Epithelial cell of umbilical artery (primary cell): ENCODE measurements at places on chromosomes 16 and 17. TPM values are rescaled to one million over a fixed set of nuclear protein-coding genes. Genes with fewer than 3 reads are reported as not detected.

The P2RX1 gene
- total RNA-seq = not detected in 2 replicates

The PIK3R6 gene
- total RNA-seq = not detected in 2 replicates

The C17orf107 gene
- total RNA-seq = 0.61 and 1.3 TPM in 2 replicates

The CLEC18C gene
- under 0.01 and 0.15 TPM in 2 replicates for total RNA-seq

The HEXIM2 gene
- 4.5 and 5.6 TPM in 2 replicates for total RNA-seq

The ZFP3 gene
- 0.97 and 1.2 TPM in 2 replicates for total RNA-seq

The SEPHS2 gene
- 14.3 and 15.2 TPM in 2 replicates for total RNA-seq

The TMEM235 gene
- under 0.01 and 0.46 TPM in 2 replicates for total RNA-seq

The UBB gene
- total RNA-seq = 2,000 and 2,095 TPM in 2 replicates

The EFCAB3 gene
- total RNA-seq = not detected in 2 replicates

The MARVELD3 gene
- total RNA-seq = not detected in 2 replicates

The MYOCD gene
- total RNA-seq = not detected in 2 replicates

The LPO gene
- not detected in 2 replicates for total RNA-seq

The IL34 gene
- total RNA-seq = 0.32 and 1.4 TPM in 2 replicates

The CDC6 gene
- total RNA-seq = 22.4 and 45.3 TPM in 2 replicates

The GAST gene
- total RNA-seq = not detected in 2 replicates

The GDPD1 gene
- 5.8 and 14.1 TPM in 2 replicates for total RNA-seq
